Activated naive CD8-positive, alpha-beta T cell treated with anti-CD3 and anti-CD28 coated beads, Interleukin-2, amount 10 ng/mL, durations not matched to agents 7 days and 5 days (primary cell): ENCODE measurements at places on chromosomes 1 and 21. TPM values are rescaled to one million over a fixed set of nuclear protein-coding genes. Genes with fewer than 3 reads are reported as not detected.

DNA sequence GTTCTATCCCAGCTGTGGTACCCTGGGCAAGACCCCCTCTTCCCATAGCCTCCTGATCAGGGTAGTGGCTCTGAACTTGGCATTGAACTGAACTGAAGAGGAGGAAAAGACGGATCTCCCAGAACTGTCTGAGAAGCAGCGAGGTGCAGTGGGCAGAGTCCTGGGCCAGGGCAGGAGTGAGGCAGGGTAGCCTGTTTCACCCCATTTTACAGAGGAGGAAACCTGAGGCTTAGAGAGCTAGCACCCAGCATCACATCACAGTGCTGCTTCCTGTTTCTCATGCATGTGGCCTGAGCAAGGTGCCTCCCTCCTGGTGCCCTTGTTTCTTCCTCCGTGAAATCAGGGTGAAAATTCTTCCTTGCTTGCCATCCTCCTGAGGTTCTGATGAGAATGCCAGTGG lies 17.1 kb downstream of the ZNF362 start:
- peak; percentile 18 for DNase-seq

GRCh38 chr1:31183126-31183525 lies 56.6 kb downstream of the NKAIN1 start:
- no peak for DNase-seq

GRCh38 chr1:228758447-228758846 lies 23.2 kb downstream of the RHOU start:
- DNase-seq: no peak

- no peak for DNase-seq
Measured at GRCh38 chr1:63892632-63893395, 119.0 kb downstream of the ROR1 start.

Gene HFM1
- total RNA-seq: not detected

Gene SLC22A15
- total RNA-seq: 1.6 TPM
